Foreskin keratinocyte (primary cell): ENCODE measurements at places on chromosomes 3 and 15.

GRCh38 chr3:112372396-112372795 is 39.4 kb downstream of the CD200 start:
- no peak for DNase-seq

GRCh38 chr15:57647791-57648130 is 56.1 kb downstream of the MYZAP start:
- DNase-seq: peak; percentile 46

- no peak for DNase-seq
Observed at GRCh38 chr3:167100651-167101050, 279.4 kb downstream of the ZBBX start.

DNA sequence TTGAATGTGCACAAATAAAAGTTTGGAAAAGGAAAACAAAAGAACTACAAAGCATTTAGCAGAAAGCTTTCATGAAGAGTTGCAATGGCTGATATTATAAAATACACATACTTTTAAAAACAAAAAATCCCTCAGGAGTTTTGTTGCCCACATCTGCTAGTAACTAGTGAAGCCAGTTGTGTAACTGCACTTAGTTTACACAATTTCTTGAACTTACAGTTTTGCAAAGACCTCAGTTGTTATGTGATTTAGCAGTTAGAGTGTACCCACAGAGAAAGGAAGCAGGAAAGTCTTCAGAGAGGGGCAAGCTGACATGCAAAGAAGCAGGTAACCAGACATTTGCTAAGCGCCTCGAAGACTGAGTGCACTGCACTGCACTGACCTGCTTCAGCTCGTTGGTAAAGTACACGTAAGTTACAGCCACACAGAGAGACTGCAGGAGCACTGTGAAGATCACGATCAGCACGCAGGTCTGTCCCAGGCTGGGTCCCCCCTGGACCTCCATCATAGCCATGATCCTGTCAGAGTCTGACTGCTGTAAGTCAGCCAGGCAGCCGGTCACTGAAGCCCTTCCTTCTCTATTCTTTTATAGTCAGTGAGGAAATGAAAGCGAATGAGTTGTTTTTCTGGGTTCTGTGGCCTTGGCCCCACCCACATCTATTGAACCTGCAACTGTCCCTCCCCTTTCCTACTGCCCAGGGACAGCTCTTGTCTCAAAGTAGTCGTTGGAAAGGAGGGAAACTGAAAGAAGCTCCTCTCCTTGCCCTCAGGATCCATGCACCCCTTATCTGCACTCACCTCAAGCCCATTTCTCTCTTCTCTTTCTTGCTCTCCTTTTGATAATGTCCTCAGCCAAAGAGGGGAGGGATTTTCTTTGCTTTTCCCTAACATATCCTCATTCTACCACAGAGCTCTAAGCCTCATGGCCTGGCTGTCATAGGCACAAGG is at the start of gene TNFSF10:
TNFSF10 (minus strand) TSS at position 560 of the 948 bp plus-strand sequence; CDS start at position 514, 46 bp downstream.
- peak; percentile 66 for DNase-seq

DNA sequence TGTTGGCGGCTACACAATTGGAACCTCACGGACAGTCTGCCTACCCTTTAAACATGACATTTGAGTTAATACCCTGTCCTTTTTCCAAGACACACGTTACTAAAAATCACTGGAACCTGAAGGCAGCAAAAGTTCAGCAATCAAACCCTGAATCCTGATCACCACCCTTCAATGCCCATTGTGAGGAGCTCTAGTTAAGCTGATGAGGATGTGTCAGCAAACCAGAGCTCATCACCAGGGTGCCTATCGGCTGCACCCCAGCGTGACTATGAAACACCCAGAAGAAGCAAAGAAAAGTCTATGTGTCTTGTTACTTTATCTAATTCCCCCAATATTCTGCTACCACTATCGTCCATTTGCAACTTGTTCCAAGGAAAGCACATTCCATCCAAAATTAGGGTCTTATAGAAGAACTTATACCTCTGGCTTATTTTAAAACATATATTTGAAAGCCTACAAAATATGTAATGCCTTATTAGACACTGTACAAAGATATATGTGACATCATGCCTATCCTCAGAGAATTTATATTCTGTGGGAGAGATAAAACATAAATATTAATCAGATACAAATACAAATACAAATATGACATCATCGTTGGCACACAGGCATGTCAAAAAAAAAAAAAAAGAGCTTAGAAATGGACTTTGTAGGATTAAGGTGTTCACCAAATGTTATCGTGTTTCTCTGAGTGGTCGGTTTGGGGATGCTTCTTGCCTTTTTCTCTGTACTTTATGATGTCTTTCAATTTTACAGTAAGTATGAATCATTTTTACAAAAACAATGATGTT is 219.7 kb upstream of the SETMAR start:
- DNase-seq: no peak

DNA sequence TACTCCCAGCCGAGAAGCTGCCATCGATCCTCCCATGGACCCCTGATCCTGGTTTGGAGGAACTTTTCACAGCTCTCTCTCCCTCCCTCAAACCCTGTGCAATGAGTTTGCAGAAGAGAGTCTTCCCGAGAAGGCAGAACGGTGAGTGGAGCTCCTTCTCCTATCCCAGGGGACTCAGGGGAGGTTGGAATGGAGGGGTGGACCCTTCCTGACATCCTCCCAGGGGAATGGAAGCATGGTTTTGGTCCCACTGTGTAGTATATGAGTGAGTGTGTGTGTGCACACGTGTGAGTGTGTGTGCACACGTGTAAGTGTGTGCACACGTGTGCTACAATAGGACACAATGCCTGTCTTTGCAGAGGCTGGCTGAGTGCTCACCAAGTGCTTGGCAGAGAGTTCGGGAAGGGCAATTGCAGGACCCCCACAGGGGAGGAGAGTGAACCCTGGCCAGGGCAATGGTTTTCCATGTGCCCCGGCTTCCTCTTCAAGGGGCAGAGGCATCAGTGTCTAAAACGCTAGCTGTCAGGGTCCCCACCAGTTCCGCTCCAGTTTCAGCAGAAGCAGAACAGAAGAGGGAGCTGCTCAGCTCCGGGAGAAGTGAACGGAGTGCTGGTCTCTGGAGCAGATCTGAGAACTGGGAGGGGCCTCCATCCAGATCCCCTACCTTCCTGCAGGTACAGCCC is 13.8 kb upstream of the IL16 start:
- no peak for DNase-seq

DNA sequence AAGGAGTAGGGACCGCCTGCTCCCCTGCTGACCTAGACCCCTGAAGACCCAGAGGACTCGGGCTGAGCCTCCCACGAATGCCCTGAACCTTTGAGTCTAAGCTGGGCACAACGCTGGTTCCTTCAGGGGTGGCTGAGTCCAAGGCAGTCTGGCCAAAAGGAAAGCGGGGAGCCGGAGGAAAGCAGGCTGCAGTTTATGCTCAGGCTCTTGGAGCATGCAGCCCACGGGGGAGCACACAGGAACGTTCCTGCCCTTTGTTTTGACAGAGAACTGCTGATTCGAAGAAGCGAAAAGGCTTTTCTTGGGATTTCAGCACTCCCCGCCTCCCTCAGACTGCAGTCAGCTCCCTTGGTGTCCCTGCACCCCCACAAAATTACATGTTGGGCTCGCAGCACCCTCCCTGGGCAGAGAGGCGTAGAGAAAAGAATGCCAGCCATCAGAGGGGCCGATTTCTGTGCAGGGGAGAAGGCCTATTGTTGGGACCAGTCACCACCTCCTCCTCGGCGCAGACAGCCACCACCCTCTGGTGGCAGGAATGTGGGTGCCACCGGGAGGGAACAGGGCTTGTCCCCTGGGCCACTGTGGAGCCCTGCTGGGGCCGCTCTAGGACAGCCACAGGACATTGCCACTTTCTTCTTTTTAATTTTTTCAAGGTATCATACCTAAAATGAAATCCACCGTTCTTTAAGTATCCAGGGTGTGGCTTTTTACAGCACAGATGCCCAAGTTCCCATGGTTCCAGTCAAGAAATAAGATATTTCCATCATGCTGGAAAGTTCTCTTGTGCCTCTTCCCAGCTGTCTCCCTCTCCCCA is 72.2 kb downstream of the SMAD6 start:
- DNase-seq: peak; percentile 40

GRCh38 chr3:99568663-99569335 is 69.6 kb upstream of the COL8A1 start:
- no peak for DNase-seq

- DNase-seq: peak; percentile 48
Observed at GRCh38 chr3:193134856-193135255, 106.2 kb upstream of the PLAAT1 start.

GRCh38 chr15:100986158-100986896 is 67.2 kb downstream of the LRRK1 start:
- DNase-seq: no peak

DNA sequence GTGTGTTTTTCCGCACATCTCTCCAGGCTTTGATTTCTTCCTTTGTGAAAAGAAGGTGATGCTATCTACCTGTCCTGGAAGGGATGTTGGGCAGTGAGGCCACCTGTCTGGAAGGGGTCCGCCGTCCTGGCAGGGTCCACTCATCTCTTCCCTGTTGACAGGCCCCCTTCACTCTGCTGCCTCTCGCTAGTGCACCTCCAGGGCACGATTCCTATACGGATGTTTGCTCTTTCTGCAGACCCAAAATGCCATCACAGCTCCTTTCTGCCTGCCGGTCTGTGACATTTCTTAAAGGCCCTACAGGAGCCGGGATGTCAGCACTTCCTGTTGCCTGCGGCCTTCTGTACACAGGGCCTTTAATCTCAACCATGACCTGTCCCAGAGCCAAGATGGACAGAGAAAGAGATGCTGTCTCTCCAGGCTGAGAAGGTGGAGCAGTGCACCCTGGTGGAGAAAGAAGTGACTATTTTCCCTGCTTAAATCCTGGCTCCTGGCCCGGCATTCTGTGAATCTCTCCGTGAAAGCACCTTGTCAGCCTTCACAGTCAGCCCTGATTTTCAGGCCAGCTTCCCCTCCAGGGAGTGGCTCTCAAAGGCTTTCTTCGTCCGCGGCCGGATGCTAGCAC is 7.4 kb downstream of the FAM3D start:
- DNase-seq: peak; percentile 19

- DNase-seq: no peak
Observed at GRCh38 chr3:24953060-24953771, 458.6 kb upstream of the THRB start.

DNA sequence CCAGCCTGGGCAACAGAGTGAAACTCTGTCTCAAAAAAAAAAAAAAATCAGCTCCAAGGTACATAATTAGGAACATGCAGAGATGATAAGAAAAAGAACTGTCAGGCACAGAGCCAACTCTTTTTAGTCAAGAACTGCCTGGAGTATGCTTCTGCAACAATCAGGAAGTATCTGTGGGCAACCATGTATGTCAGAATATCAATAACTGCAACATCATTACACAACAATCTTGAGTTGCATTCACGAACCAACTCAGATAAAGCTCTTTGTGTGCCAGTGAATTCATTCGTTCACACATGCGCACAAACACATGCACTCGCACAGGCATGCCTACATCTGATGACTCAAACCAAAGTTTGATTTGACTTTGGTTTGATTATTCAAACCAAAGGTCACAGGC is 32.1 kb downstream of the EFHB start:
- DNase-seq: peak; percentile 91

DNA sequence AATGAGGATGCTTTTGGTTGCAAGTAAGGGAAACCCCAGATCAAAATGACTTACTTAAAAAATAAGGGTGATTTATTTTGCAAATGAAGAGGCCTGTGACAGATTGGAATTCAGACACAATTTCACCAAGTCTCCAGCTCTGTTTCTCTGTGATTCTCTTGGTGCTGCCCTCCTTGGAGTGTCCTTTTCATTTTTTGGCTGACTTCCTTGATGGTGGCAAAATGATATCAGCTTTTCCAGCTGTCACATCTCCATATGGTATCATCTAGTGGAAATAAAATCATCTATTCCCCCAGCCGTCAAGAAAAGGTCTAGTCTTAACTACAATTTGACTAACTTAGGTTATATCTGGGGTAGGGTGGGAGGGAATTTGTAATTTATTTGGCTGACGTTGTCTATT is 68.5 kb upstream of the SLC25A26 start:
- DNase-seq: no peak

- DNase-seq: no peak
Observed at GRCh38 chr15:72207558-72208085, 10.0 kb upstream of the GRAMD2A start.

- no peak for DNase-seq
Observed at GRCh38 chr15:61382927-61383326, 153.8 kb upstream of the RORA start.

DNA sequence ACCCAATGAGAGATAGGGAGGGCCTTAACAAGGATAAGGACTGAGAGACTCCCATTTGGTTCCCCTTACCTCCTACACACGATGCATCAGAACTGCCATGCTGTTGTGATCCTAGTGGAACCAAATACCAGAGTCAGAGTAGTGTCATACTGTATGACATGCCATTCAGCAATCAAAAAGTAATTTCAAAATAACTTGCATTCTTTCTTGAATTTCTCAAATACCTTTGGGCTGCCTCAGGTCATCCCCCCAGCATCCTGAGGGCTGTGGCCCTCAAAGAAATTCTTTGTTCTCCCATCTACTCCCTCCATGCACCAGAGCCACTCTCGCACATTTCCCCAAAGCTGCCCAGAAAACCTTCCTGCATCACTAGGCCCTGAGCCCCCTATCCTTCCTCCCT is 68.9 kb upstream of the PPP2R3A start:
- no peak for DNase-seq

- DNase-seq: no peak
Observed at GRCh38 chr3:72113564-72113963, 328.6 kb upstream of the PROK2 start.

- DNase-seq: no peak
Observed at GRCh38 chr15:66290518-66290917, 2.9 kb upstream of the DIS3L start.

- DNase-seq: no peak
Observed at GRCh38 chr3:172036541-172037215, 2.7 kb upstream of the FNDC3B start.

- no peak for DNase-seq
Observed at GRCh38 chr3:30020380-30020779, 586.0 kb upstream of the TGFBR2 start.

GRCh38 chr3:64352639-64352992 is 127.3 kb upstream of the PRICKLE2 start:
- no peak for DNase-seq

GRCh38 chr3:31724651-31725050 is 191.9 kb downstream of the STT3B start:
- DNase-seq: peak; percentile 59

DNA sequence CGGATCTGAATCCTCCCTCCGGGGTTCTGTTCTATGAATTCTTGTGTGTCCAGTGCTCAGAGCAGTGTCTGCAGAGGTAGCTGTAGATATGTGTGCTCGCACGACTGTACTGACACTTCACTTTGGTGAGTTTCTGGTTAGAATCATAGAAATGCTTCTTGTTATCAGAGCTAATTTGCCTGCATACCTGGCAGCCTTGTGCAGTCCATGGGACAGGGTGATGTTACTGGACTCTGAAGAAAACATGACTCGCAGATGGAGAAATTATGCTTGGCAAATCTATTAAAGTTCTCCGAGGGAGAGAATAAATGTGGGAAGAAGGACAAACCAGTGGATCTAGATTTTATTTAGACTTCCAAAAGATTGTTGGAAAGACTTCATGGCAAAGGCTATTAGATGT is 12.2 kb downstream of the CGNL1 start:
- DNase-seq: no peak

DNA sequence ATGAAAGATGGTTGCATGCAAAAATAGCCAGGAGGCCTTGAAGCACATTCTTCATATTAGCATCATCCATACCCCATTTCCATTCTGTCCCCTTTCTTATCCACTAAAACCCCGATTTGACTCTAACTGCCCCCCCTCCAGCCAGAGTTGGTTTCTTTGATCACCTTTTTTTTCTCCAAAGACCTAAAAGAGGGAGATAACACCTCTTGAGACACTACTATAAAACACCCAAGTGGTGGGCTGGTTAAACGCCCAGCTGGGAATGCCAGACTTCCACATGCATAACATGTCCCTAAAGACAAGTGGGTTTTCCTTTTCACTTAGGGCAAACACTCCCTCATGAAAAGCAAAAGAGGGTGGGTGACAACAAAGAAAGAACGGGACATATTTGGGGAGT is 133.9 kb upstream of the WNT5A start:
- no peak for DNase-seq
